ENCODE measurements at places on chromosomes 11 and 22.

DNA sequence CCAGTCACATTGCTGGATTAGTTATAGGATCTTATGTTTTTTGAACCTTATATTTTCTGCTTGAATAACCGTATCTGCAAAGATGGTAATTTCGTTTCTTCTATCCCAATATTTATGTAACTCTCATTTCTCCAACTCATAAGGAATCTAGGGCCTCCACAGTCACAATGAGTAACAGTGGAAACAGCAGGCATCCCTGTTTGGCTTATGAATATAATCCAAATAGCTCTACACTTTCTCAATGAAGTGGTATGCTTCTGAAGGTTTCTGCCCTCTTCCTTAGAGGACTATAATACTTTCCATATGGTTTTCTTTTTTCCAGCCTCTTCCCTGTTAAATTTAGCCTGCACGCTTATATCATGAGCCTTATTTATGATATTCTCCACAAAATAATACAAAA, 16.5 kb downstream of the ATP6V1E1 start:
- no peak for DNase-seq

- DNase-seq = no peak
Measured at GRCh38 chr11:86696004-86696403, 23.6 kb upstream of the ME3 start.

- DNase-seq = peak; percentile 39
Measured at GRCh38 chr22:41401781-41402648, 20.3 kb downstream of the TEF start.

DNA sequence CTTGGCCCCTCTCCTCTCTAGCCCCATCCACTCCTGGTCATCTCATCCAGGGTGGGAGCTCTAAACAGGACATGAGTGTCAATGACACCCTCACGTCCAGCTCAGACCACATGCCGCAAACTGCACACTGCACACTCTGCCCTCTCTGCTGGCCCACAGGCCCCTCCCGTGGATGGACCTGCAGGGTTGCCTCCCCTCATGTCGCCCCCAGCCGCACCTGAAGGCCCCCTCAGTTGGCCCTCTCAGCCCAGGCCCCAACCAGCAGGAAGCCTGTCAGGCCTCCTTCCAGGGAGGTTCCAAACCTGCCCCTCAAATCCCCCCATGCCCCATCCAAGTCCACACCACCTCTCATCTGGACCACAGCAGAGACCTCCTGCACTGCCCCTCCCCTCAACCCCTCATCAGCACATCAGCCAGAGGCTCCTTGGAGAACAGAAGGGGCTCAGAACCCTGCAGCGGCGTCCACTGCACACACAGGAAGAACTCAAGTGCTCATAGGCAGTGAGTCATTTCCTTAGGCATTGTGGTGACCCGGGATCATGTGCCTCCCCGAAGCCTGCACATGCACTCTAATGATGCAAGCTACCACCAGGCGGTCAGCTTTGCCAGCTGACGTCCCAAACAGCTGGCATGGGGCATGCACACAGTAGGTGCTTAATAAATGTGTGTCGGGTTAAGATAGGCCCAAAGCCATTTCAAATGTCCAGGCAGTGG, 12.9 kb upstream of the CDKN1C start:
- no peak for DNase-seq

DNA sequence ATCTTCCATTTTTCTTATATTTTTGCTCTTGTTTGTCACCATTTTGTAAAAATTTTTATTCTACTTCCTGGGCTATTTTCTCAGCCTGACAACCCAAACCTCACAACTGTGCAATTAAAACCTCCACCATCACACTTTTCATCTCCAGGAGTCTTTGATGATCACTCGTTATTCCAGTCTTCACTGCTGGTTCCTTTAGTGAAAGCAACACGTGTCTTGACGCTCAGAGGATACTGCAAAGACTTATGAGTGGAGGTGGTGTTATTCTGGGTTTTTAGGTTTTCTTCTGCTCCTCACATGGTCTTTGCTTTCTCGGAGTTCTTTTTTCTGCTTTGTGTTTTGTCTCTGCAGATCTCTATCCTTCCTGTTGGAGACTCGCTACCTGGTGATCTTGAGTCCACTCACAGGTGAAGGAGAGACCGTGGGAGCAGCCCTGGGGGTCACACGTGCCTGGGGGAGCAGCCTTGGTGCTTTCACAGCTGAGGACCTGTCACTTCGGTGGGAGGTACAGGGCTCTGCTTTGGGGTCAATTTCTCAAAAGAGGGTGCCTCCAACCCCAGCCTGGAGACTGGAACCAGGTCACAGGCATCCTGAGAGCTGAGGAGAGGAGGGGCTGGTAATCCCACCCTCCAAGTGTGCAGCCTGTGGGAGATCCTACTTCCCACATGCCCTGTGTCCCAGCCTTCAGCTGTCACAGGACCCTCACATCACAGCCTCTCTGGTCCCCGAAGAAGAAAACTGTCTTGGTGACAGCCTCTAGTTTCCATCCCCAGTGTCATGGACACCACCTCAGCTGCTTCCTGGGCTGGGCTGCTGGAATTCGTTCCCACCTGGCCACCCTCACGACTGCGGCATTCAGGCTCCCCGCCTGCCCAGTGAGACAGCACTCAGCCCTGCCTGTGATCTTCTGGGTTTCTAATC, 11.0 kb downstream of the SULT4A1 start:
- DNase-seq = no peak

DNA sequence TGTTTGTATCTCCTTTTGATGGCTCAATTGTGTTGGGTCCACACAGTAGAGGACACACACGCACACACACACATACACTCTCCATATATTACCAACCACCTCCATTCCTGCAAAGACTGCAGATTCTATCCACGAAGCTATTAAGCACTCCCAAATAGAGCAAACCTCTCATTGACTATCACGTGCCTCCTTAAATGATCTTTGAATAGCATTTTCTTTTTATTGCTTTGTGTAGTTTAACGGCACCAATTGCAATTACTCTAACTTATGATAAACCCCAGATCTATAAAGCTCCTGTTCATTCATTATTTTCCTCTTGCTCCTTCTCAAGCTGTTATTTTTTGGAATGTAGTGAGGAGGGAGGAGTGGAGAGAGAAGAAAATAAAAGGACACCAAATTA, 204.7 kb downstream of the ST3GAL4 start:
- DNase-seq = no peak

DNA sequence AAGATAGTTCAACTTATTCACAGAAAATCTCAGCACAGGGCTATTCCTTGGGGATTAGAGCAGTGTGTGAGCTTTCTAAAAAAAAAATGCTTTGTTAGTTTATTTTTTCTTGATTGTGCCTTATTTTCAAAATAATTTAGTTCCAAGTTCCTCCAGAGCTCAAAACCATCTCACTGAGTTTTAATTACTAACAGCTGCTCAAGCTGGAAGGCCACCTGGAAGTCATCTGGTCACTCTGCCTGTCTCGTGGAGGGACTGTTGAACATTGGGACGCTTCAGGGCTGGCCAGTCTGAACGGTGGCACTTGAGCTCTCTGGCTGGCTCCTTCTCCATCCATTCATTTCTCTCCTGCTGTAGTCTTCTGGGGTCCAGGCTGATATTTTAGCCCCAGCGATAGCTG, 4.0 kb downstream of the OR51E1 start:
- DNase-seq = no peak

DNA sequence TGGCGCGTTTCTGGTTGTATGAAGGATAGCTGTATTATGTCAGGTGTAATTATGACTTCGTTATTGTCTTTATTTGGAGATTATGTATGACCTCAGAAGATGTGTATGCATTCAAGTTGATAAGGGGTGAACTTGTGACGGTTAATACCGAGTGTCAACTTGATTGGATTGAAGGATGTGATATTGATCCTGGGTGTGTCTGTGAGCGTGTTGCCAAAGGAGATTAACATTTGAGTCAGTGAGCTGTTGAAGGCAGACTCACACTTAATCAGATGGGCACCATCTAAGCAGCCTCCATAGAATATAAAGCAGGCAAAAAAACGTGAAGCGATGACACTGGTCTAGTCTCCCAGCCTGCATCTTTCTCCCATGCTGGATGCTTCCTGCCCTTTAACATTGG, 15.3 kb upstream of the CD82 start:
- DNase-seq = no peak

GRCh38 chr11:96337541-96338431, 5.2 kb downstream of the MAML2 start:
- DNase-seq = no peak

- no peak for DNase-seq
Measured at GRCh38 chr11:123273616-123274015, 78.6 kb upstream of the CLMP start.

GRCh38 chr11:64524534-64525042, 66.4 kb upstream of the SLC22A12 start:
- DNase-seq = no peak

DNA sequence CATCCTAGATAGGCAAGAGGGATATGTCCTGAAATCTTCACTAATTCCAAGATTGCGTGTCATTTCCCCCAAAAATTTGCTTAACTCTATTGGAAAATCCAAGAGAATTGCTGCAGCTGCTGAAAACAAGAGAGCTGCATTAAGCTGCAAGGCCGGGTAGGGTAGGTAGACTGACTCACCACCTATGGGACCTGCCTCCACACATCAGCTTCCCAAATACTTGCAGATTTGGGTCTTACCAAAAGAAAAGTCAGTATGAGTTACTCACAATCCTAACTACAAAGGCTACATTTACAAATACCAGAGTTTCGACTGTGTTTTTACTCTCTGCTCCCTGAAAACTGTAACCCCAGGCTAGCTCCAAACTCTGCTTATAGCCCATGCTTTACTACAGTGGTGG, 142.5 kb upstream of the TEAD1 start:
- no peak for DNase-seq

- DNase-seq = no peak
Measured at GRCh38 chr11:92767416-92767815, 202.0 kb upstream of the MTNR1B start.

DNA sequence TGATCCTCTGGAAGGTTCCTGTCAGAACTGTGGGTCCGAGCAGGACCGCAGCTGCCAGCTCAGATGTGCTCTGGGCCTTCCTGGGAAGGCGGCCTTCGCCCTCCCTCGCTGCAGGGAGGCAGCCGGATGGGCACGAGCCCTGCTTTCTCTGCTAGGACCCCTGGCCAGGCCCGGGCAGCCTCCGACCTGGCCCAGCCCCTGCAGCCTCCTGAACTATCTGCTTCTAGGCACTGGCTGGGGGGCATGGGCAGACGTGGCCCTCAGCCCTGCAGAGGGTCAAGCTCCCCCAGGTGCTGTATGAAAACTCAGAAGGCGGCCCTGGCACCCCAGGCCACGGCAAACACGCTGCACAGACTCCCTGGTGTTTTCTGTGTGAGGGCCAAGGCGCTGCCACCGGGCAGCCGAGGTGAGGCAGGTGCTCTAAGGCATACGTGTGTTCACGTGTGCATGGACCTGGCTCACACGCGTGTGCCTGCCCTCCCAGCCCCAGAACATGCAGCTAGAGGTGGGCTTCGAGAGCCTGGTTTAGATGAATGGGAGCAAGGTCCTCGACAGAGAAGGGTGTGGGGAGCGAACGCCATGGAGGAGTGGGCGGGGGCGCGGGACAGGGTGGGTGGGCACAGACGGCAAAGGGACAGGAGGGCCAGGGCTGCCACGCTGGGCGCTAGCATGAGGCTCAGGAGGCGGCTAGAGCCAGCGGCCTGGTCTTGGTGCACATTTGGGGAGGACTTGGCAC, 4.3 kb downstream of the LRFN4 start:
- DNase-seq = no peak

GRCh38 chr22:19868333-19868732, 13.7 kb upstream of the GNB1L start:
- no peak for DNase-seq

DNA sequence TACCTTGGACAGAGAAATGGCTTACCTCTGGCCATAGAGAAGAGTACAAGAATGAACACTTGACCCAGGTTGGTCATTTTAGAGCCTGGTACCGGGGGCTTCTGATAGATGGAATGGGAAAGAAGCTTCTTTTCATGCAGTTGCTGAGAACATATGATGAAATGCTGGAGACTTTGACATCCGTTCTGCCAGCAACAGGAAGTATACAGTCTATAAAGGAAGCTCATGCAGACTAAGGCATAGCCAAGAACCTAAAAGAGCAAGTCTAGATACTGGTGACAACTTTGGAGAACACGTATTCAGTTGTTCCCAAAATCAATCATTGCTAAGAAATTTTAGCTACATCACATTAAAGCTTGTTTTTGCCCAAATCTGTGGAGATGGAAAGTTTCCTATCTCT, 894.6 kb downstream of the METTL15 start:
- no peak for DNase-seq

GRCh38 chr22:32558681-32559355, 84.2 kb downstream of the FBXO7 start:
- peak; percentile 42 for DNase-seq

DNA sequence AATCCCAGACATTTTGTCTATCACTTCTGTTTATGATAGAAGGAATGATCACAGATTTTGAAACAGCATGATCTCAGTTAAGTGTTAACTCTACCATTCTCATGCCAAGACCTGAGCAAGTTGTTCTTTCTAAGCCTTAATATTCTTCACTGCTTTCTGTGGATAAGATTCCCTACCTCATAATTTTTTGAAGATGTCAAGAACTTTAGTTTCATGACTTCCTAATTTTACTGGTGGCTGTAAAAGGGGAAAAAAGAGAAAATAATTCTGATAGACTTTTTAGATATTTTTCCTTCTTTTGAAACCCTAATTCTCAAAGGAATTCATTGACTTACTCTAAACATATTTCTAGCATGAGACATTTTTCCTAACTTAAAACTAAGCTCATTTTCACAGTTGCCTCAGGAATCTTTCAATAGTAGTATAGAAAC, 520.0 kb upstream of the LUZP2 start:
- no peak for DNase-seq

- DNase-seq = no peak
Measured at GRCh38 chr11:18005376-18006129, 7.3 kb downstream of the SERGEF start.

All from large intestine (tissue), 12 donors.